Body of pancreas (tissue), 4 donors: ENCODE measurements at places on chromosomes 2 and 18.
A peak's percentile ranks its signal among the peaks of the same experiment; 100 is the strongest.

GRCh38 chr2:43622931-43623451 is 14.1 kb upstream of the PLEKHH2 start:
- peak; percentile 37 for DNase-seq

DNA sequence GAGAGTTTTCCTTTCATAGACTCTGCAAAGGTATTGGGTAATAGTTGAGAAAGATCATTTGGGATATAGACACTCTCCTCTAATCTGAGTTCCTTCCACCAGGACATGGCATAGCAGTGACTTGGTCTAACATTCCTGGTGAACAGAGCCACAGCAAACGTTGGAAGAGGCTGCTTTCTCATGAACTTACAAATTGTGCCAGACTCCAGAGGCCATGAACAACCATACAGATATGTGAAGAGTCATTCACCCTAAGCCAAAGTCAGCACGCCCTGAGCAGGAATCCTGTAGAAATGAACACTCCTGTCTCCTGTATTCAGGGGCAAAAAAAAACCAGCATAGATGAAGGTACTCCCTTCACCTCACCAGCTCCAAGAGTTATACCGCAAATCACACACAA is 152.8 kb downstream of the TMEM18 start:
- no peak for DNase-seq

- no peak for DNase-seq
Observed at GRCh38 chr2:46985512-46985911, 69.9 kb upstream of the MCFD2 start.

DNA sequence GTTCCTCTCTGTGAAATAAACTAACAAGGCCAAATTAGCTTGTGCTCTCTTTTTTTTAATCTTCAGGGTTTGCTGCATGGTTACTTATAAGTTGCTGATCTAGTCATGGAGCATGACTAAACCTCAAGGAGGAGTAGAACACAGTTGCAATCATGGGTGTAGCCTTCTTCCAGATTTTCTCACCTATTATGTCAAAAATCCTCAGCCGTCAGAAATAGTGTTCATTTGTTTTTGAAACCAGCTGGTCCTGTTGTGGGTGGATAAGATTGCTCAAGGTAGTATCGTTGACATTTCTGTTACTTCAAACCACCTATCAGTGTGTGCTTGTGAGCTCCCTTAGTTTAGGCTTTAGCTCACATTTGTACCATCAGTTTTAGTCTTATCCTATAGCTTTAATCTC is 11.2 kb downstream of the RELCH start:
- DNase-seq, result no peak

- DNase-seq, result no peak
Observed at GRCh38 chr2:172107690-172108586, 5.2 kb upstream of the DLX2 start.

DNA sequence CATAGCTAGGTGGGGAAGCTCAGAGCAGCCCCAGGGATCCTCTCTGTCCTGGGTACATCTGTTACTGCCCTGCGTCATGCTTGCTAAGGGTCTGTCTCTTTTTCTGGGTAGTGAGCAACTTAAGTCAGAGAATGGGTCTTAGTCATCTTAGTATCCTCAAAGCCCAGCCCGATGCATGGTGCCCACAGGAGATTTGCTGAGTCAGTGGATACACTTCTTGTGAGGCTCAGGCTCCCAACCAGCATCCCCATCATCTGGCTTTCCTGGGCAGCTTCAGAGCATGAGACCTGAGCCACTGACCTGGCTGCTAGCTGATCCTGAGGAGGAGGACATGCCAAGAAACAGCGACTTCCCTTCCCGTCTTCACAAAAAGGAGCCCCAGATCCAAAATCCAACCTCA is 10.0 kb downstream of the FOXI3 start:
- DNase-seq, result no peak

- DNase-seq, result no peak
Observed at GRCh38 chr18:9446839-9447238, 28.5 kb upstream of the RALBP1 start.

GRCh38 chr2:204888222-204888621 is 342.9 kb downstream of the PARD3B start:
- no peak for DNase-seq

DNA sequence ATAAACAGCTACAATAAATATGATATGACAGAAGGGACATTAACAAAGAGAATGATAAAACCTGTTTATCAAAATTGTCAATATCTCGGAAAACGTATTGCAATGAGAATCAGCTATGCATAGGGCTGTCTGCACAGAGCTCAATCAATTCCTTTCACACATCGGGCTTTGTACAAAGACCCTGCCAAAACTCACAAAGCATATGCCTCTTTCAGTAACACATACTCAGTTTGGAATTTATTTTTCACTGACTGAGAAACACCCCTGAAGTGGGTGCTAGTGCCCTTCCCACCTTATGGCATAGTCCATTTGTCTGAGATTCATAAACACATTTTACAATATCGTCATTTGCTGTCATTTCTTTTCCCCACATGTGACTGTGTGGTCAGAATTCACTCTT is 815.8 kb upstream of the FAM98A start:
- DNase-seq, result no peak

DNA sequence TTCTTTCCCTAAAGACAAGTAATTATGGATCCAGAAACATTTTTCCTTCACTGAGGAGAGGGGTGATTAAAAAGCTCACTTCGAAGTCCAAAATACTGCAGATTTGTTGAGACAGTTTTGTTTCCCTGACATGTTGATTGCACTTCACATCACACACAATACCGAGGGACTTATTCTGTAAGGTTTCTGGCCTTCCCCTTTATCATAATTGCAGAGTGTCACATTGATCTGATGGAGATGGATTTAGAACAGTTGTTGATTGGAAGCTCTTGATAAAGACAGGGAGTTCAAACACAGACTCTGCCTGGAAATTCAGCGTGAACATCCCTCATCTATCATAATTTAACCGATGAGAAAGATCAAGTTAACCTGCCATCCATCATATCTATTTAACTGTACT is 163.6 kb downstream of the PTPRM start:
- no peak for DNase-seq

DNA sequence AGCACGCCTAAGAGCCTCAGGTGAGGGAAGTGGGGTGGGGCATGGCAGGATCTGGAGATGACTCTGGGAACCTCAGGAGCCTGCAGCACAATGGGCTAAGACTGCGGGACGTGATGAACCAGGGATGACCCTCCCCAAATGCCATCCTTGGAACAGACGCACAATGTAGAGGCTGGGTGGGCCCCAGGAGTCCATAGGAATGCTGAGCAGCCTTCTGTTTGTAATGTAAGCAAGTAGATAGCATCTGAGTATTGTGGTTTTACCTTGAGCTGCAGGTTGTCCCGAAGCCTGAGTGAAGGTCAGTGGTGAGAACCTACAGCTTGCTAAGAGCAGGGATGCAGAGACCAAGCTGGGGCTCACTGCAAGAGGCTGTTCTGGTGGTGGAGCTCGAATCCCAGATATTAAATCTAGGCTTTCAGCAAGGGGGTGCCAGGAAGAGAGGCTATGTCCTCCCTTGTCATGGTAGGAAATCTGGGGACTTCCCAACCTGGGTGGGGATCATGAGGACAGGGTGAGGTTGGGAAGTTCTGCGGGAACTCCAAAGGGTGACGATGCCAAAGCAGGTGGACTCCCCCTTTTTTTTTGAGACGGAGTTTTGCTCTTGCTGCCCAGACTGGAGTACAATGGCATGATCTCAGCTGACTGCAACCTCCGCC is 5.8 kb downstream of the SCTR start:
- DNase-seq, result no peak

DNA sequence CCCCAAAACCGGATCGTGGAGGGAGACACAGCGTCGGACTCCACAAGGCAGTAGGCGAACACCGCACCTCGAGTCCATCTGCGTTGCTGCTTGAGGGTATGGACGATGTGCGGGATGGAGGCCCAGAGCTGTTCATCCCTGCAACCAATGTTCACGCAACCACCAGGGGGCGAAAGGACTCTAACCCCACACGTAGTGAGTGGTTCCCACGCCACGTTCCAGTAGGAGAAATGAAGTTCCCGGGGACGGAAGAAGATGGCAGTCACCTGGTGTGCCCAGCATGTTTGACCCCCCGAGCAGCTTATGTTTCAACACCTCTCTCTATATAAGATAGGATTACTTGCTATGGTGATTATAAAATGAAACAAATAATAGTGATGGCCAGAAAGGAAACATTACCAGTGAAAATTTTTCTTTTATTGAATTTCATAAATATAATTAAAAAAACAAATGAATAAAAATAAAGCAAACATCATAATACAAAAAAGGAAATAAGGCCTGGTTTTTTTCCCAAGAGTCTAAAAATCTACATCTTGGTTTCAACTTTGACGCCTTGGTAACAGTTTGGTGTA is 184.3 kb downstream of the SH3BP4 start:
- DNase-seq, result peak; percentile 86

DNA sequence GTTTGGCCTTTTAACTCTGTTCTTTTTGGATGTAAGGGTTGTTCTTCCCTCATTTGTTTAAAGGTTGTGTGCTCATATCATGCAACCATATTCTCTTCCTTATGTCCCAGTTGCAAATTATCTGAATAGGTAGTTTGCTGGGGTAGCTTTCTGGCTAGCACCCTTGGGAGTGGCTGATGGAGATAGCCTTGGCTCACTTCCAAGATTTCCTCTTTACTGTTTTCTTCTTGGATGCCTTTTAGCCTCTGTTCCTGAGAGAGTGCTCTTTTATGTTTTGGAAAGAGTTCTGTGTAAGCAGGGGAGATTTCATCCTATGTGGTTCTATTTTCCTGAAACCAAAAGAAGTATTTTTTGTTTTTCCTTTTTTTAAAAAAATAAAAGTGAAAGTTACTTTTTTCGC is 25.4 kb downstream of the USP14 start:
- DNase-seq, result no peak

GRCh38 chr2:21452678-21453077 is 328.9 kb downstream of the TDRD15 start:
- DNase-seq, result no peak

DNA sequence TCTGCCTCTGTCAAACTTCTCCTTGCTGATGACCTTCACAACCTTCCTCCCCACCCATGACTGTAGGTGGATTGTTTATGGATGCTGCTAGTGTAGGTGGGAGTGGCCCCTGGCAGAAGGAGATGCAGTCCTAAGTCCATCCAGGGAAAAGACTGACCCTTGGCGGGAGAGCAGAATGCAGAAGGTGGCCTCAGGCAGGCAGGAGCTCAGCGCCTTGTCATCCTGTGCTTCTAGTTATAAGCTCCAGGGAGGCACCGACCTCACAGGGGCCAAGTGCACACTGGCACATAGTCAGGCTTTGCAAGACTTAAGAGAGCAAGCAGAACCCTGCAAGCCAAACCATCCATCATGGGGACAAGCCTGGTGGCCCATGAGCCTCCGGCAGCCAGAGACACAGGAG is 74.4 kb downstream of the CAPN13 start:
- DNase-seq, result no peak

DNA sequence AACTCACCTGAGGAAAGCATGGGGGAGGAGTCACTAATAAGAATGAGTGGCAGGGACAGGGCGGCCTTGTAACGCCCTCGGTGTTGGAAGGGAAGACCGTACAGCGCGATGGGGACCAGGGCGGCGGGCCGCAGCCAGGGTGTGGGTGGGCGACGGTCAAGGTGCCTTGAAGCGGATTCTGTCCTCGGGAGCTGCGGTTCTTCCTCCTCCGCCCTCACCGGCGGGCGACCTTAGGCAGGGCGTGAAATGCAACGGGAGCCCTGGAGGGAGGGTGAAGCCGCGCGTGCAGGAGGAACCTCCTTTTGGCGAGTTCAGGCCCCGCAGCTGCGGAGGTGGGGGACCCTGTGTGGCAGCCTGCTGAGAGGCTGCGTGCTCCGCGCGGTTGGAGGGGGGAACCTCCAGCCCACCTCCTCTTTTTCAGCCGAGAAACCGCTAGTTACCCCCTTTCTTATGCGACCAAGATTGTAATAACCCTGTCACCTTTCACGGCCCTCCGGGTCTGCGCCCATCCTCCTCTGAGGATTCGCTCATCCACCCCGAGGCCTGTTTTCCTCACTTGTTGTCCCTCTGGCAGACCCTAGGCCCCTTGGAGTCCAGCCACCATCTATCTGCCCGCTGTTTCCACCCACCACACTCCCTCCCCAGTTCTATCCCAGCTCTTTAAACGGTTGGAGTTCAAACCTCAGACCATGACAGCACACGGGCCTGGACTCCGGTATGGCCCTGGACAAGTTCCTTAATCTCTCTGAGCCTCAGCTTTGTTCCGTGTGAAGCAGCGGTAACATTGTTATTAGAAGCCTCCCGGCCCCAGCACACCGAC is 823 bp upstream of the RNU2-63P start:
- peak; percentile 78 for DNase-seq
